ENCODE measurements at places on chromosomes 3 and 15. TPM values are rescaled to one million over a fixed set of nuclear protein-coding genes. Genes with fewer than 3 reads are reported as not detected.

- no peak for DNase-seq
These were observed 35.9 kb downstream of the FAM3D start for GRCh38 chr3:58630710-58631092.

- no peak for DNase-seq
These were observed 55.2 kb downstream of the RPL39L start for GRCh38 chr3:187084126-187084525.

GRCh38 chr15:70254311-70254869 is 156.7 kb upstream of the TLE3 start:
- no peak for DNase-seq

DNA sequence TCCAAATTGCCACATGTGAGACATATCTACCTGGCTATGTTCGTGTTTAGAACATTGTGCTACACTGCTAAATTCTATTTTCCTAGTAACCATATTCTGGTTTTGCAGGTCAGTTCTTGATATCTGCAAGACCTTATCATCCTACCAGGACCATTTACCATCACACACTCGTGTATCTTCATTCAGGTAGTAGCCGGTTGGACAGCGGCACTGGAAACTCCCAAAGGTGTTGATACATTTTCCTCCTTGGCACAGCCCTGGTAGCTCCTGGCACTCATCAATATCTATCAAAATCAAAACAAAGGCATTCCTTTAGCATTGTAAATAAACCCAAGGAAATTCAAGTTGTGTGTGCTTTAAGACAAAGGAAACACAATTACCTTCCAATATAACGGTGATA is 134.2 kb downstream of the DUT start:
- DNase-seq = no peak

GRCh38 chr3:177149106-177149505 is 48.2 kb downstream of the TBL1XR1 start:
- DNase-seq = no peak

- no peak for DNase-seq
These were observed 837.2 kb downstream of the FHIT start for GRCh38 chr3:60414011-60414410.

DNA sequence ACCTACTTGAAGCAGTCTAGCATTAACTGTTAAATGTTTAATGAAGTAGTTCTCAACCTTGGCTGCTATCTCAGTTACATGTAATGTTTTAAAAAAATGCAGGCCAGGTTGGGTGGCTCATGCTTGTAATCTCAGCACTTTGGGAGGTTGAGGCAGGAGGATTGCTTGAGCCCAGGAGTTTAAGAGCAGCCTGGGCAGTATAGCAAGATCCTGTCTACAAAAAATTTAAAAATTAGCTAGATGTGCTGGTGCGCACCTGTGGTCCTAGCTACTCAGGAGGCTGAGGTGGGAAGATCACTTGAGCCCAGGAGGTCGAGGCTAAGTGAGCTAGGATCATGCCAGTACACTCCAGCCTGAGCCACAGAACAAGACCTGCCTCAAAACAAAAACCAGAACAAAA is 29.3 kb downstream of the UBE2E1 start:
- DNase-seq = no peak

- no peak for DNase-seq
These were observed 250.6 kb downstream of the RYR3 start for GRCh38 chr15:33561407-33561806.

Gene TPRG1
- 0.68 TPM for polyA plus RNA-seq

GRCh38 chr15:43423793-43424192 is 52.9 kb downstream of the TUBGCP4 start:
- no peak for DNase-seq

DNA sequence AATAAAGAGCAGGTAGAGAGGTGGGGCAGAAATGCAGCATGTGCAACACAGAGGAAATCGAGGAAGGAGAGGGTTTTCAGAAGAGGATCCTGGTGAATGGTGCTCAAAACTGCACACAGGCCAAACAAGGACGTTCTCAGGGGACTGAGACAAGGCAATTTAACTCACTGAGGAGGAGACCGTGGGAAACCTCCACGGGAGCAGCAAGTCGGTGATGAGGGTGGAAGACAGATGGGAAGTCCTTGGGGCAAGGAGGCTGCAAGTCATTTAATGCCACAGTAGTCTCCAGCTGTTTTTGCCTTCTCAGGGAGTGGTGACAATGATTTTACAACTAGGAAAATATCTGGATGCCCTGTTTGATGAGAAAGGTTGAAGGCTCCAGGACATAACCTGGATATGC is 11.5 kb upstream of the PDIA5 start:
- no peak for DNase-seq

Gene CCDC33
- polyA plus RNA-seq = 9.0 TPM

GRCh38 chr3:177610686-177611633 is 413.7 kb upstream of the TBL1XR1 start:
- peak; percentile 64 for DNase-seq

GRCh38 chr3:76664816-76665215 is 375.1 kb upstream of the ROBO2 start:
- no peak for DNase-seq

DNA sequence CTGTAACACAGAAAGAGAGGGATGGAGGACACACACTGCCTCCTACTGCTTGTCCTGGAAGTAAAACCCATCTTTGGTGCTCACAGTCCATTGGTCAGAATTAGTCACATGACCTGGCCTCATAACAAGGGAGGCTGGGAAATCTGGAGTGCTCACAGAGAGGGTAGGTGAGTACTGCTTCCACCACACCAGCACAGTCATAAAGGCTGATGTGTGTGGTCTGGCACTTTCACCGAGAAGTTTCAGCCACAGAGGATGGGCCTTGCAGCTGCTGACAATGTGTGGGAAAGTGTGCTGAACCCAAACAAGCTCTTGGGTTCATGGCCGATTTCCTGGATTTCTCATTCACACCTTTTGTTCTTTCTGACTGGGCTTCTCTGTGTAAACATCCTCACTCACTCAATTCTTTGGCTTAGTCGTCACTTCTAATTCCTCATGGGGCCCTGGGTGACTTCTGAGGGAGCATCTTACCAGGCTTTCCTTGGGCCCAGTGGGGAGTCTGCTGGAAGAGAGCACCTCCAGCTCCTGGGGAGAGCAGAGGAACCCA is 100.7 kb downstream of the ASB7 start:
- DNase-seq = no peak

DNA sequence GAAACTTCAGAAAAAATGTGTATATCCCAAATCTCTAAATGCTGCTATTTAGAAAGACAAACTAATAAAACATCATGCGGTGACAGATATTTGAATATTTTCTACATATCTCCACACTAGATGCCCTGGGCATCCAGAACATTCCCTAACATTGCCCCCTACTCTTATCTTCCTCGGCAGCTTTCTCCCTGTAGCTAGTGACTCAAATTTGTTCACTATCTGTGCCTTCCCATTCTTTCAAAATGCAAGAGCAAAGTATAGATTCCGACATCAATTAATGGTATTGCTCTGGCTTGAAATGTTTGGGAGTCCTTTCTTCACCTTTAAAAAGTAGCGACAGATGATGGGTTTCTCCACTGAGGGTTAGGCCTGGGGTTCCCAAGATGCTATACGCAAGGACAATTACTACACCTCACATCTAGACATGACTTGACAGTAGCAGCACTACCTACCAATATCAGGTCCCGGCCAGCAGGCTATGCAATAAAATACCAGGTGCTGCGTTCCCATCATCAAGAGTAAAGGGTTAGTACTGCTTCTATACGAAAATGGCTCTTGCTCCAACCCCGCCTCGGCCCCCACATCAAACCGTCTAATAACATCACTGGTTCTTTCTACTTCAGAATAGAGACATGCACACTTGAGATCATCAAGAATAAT is 631 bp downstream of the UBR1 start:
- no peak for DNase-seq
